ENCODE measurements at places on chromosomes 16 and 17.

DNA sequence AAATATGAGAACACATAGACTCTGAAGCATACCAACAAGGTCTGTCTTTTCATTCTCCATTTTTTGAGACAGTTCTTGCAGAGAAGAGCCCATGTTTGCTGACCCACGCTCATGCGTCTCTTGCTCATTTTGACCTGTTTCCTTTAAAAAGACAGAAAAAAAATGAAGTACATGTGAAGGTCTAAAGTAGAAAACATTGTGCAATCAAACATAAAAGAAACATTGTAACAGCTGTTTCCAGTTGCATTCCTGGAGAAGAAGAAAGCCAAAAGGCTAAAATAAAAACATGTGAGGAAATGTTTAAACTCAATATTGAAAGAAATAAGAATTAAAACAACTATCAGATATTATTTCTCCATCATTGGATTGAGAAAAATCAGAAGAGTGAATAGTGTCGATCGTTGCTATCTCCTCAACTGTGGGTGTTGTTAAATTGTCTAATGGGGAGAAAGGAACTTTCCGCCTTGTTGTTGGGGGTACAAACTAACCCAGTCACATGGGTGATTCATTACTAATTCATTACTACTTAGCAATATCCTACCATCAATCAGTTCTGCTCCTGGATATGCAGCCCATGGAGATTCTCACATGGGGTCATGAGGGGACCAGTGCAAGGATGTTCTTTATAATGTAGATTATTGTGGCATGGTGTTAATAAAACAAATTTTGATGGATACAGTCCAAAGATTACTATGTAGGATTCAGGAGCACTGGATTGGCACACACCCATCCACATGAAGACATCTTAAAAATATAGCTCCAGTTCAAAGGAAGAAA is 9.5 kb downstream of the ABCA9 start:
- no peak for DNase-seq

DNA sequence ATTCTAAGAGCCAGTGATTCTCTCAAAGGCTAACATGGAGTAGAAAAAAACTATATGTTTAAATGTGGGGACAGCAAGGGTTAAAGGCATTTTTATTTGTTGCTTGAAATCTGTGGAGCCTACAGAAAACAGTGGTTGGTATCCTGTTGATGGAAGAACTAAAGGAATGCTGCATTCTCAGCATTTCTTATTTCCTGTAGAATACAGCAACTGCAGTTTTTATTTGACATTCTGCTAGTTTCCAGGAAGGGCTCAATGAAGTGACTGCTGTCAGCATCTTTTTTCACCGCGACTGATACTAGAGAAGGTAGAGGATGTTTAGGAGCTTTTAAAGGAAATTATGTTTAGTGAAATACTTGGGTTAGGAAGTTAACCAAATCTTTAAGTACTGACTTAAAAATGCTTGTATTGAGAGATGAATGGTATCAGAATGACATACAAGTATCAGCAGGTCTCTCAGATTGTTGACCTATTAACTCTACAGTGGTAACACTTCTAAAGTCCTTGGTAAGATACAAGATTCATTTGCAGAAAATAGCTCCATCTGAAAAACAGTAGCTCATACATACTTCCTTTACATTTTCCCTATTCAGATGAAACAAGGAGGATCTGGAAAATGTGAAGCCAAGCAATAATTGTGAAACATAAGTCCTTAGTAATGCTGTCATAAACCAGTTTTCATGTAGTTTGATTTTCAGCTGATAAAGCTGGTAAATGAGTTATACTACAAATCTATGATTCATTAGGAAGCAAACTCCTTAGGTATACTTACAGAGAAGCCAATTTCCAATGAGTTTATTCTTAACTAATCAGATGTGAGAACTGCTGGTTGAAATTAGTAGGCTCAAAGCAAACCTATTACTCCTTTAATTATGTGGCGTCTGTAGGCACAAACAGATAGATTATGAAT is 15.2 kb downstream of the CLTC start:
- no peak for DNase-seq

DNA sequence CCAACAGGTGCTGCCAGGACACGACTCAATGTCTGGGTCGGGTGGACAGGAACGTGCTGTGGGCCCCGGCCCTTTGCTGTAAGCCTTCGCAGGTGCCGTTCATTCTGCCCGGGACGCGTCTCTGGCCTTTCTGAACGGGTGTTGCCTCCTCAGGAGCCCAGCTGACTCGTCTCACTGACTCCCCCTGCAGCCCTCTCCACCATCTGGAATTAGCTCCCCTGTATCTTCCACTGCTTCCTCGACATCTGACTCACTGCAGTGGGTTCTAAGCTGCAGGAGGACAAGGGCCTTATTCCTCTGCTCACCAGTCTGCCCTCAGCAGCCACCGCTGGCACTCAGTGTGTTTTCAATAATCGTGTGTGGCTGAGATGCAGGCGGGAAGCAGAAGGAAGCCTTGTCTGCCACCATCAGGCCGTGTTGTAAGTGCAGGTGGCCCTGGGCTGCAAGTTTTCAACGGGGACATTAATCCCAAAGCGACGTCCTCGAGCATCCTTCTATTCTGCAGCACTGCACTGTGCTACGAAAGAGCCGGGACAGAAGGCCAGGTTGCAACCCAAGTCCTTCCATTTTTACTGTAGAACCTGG is 256.2 kb downstream of the FOXL1 start:
- DNase-seq = no peak

DNA sequence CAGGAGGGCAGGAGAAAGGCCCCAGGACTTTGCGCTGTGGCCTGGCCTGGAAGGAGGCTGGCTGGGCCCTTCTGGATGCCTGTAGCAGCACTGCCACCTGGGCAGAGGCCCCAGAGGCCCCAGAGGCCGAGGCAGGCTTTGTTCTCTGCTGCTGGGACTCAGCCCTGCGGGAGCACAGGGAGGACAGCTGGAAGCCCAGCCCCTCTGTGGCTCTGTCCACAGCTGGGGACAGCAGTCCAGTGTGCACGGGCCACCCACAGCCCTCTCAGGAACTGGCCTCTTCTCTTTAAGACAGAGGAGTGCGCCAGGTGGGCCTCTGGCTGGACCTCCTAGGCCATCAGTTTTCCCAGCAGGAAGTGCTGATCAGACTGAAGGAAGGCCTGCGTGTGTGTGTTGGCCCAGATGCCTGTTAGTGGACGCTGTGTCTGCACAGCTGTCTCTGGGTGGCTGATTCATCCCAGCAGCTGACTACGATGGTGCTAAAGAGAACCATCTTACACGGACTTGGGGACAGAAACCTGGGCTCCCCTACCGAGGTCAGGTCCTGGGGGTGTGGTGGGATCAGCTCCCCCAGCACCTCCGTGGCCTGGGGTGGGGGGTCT is 26.9 kb upstream of the ZNF750 start:
- no peak for DNase-seq

DNA sequence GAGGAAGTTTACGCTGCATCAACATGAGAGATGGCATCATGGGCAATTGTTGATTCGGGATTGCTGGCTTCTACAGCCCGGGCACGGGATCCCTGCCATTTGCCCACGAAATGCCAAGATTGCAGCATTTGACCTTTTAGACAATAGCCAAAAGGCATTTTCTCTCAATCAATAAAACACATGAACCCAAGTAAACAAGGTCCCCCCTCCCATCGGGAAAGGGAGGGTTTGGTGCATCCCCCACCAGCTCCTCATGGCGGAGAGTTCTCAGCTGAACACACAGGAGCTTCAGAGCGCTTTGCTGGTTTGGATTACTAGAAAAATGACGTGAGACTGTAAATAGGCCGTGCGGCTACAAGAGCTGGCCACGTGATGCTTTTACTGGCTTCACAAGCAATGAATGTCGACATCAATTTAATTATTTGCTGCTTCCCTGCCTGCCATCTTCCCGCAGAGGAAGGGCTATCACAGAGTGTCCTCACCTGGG is 147.6 kb downstream of the C16orf95 start:
- DNase-seq = no peak

GRCh38 chr16:5649762-5650743 is 552.5 kb upstream of the EEF2KMT start:
- no peak for DNase-seq

GRCh38 chr16:27595993-27596392 is 46.0 kb downstream of the KATNIP start:
- DNase-seq = no peak

- no peak for DNase-seq
Observed at GRCh38 chr17:48006936-48007709, 30.5 kb downstream of the COPZ2 start.

DNA sequence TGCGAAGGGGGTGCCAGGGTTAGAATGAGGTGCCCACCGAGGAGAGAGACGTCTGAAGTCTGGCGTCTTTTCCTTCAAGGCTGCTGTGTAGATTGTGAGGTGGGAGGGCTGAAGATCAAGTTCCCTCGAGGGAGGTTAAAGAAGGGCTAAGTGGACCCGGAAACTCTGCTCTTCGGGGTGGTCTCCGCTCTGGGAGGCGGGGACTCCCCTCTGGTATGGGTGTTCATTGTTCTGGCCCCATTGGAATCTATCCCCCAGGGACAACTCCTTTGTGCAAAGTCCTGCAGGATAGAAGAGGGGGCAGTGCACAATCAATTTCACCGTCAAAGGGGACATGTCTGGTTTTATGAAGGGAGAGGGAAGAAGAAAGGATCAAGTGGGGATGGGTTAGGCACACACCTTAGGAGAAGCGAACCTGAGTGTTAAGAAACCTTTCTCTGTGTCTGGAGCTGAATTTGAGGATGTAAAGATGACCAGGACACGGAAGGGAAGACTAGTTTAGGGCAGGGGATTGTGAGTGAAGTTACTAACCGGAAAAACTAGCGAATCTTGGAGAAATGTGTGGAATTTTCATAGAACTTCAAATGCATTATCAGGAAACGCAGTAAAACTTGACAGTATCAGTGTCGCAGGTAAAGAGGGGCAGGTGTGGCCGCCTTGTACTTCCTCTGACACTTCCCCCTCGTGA is 809 bp upstream of the RAB34 start:
- DNase-seq = no peak

DNA sequence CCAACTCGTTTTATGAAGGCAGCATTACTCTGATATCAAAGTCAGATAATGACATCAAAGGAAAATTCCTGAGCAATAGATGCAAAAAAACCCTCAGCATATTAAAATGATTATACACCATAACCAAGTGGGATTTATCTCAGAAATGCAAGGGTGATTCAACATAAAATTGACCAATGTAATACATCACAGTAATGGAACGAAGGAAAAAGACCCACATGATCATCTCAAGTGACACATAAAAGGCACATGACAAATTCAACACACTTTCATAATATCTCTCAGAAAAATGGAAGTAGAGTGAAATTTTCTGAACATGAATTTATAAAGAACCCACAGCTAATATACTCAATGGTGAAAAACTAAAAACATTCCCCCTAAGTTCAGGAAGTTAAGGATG is 118.8 kb downstream of the ITFG1 start:
- DNase-seq = no peak

DNA sequence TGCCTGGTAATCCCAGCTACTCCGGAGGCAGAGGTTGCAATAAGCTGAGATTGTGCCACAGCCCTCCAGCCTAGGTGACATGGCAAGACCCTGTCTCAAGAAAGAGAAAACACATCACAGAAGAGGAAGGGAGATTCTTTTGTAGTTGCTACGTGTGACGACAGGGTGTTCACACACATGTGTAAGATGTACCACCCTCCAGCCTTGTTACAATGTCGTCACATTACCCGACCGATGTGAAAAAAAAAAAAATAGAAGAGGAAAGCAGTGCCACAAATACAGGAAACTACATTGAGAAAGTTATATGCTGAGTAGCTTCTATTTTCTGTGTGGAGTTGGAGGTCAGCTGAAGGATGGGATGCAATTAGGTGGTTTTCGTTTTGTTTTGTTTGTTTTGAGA is 56.0 kb downstream of the CLUH start:
- no peak for DNase-seq

GRCh38 chr16:8852534-8852933 is 16.3 kb downstream of the CARHSP1 start:
- DNase-seq = no peak

DNA sequence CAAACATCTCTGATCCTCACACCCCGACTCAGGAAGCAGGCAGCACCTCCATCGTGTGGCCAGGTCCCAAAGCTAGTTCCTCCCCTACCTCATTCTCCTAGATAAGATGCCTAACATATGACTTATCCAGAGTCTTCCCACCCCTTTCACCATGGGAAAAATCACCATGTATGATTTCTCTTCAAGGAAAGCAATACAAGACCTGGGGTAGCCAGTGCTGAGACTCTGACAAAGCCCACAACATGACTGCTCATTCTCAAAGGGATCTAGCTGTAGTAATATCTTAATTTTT is 45.1 kb downstream of the CMTM4 start:
- no peak for DNase-seq

DNA sequence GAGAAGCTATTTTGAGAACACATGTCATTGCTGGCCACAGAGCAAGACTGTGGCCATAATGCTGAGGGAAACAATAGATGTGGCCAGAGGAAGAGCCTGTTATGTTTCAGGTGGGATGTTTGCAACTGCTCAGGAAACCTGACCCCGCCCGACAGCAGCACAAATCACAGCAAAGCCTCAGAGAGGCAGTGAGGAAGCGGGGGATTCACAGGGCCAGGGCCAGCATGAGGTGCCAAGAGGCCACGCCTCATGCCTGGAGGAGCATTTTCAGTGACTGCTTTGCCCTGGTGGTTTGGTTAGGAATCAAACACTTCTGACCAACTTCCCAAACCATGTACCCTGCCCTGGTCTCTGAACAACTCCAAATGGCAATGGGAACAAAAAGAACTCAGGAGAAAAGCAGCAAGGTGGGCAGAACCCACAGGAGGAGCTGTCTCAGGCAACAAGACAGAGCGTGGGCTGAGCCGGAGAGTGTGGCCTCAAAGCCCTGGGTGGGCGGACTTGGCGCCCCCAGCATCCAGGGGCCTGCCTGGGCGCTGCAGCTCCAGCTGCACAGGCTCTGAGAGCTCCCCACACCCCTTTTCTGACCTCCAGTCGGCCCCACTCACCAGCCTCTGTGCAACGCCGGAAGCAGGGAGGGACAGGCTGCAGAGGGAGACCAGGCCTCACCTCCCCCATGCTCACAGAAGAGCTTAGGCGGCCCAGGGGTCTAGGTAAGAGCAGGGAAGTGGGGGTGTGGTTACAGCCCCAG is 20.6 kb downstream of the HIC1 start:
- DNase-seq = no peak

- DNase-seq = no peak
Observed at GRCh38 chr17:65799454-65799853, 238.0 kb upstream of the AXIN2 start.

DNA sequence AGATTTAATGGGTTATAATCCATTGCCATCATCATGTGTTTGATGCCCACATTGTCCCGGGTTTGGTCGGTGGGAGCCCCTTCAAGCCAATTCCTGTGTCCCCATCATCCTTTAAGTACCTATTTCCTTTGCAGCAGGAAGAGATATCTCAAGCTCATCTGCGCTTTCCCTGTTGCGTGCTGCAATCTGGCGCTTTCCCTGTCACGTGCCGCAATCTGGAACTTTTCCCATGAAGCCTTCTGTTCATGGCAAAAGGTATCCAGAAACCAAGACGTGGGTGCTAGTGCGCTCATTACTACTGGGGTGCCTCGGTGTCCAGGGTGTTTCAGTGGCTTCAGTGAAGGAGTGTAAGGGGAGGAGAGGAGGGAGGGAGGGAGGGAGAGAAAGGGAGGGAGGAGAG is 174.6 kb upstream of the ZNF469 start:
- no peak for DNase-seq

- DNase-seq = no peak
Observed at GRCh38 chr17:63772801-63773271, 561 bp downstream of the CCDC47 start.
